Sigmoid colon (tissue), 7 donors: ENCODE measurements at places on chromosomes 5 and 9. TPM values are rescaled to one million over a fixed set of nuclear protein-coding genes. Genes with fewer than 3 reads are reported as not detected.

DNA sequence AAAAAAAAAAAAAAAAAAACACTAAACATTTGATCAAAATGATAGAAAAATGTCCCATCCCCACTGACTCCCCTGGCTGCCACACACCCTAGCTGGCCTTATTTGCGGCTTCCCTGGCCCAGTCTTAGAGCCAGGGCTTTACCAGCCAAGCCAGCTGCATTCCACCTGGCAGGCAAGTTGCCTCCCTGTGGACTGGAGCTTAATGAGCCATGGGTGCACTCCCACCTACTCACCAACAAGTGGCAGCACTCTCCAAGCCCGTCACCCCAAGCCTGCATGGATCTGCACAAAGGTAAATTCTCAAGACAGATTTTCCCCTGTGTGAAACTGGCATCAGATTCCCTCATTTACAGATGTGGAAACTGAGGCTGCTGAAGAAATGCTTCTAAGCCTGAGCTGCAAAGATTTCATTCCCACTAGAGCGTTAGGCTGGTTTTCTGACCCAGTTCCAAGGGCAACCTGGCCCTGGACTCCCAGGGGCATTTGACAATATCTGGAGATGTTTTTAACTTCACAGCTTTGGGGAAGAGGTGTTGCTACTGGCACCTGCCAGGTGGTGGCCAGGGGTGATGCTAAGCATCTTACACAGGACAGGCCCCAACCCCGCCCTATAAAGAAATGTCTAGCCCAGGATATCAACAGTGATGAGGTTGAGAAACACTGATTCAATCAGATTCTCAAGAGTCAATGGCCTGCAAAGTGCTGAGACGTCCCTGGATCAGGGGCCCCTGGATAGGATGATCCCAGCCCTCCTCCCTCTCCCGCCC lies 21.9 kb upstream of the VDAC1 start:
- no peaks in the 10 kb centered on the region for H3K27me3 ChIP-seq
- no peak overlapping the region for H3K4me3 ChIP-seq
- no peak for DNase-seq
- H3K36me3 ChIP-seq, result no peaks in the 10 kb centered on the region

DNA sequence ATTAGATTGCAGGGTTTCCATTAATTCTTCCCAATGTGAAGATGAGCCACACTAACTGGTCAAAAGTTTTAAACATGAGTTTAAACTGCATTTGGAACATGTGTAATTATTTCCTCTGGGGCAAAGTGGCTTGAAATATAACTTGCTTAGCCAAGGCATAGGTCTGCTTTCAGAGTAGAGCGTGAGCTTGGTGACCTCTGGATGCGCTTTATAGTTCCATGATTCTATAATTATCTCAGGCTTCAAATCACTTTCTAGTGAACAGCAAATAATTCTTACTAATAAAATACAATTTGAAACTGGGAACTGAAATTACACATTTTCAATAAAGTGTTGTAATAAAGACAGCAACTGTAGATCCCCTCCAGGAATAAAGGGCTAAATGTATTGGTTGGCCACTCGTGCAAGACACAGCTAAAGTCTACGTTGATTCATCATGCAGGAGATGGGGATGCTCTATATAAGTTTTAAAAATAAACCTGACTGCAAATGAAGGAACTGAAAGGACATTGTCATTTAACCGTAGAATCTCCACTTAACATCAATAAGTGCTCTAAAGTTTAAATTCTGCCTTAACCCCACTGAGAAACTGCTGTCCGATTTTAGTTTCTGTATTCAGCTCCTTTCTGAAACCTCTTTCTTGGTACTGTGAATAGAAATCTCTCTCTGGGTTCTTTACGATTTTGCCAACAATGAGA lies 460.0 kb downstream of the PSAT1 start:
- H3K4me1 ChIP-seq, result no peaks in the 10 kb centered on the region
- H3K27ac ChIP-seq, result no peak overlapping the region
- H3K27me3 ChIP-seq, result no peaks in the 10 kb centered on the region
- no peak for DNase-seq
- H3K36me3 ChIP-seq, result no peaks in the 10 kb centered on the region

- H3K36me3 ChIP-seq, result no peaks in the 10 kb centered on the region
- H3K27me3 ChIP-seq, result no peaks in the 10 kb centered on the region
- peaks cover 23% of the 10 kb centered on the region for H3K4me1 ChIP-seq
- no peak for DNase-seq
- no peak overlapping the region for H3K27ac ChIP-seq
Measured at GRCh38 chr9:98906273-98907040, 37.2 kb upstream of the COL15A1 start.

GRCh38 chr5:73853091-73853490 lies 227.1 kb downstream of the ARHGEF28 start:
- H3K36me3 ChIP-seq, result no peaks in the 10 kb centered on the region
- H3K27ac ChIP-seq, result no peak overlapping the region
- H3K4me3 ChIP-seq, result no peak overlapping the region
- H3K4me1 ChIP-seq, result no peaks in the 10 kb centered on the region

SLC1A1 gene
- 3.3 TPM for total RNA-seq

GRCh38 chr9:136536721-136537241 lies 9.1 kb downstream of the NOTCH1 start:
- H3K4me1 ChIP-seq, result peaks cover 92% of the 10 kb centered on the region
- no peak for DNase-seq
- H3K4me3 ChIP-seq, result no peak overlapping the region
- no peaks in the 10 kb centered on the region for H3K27me3 ChIP-seq
- no peaks in the 10 kb centered on the region for H3K36me3 ChIP-seq
